ENCODE measurements at places on chromosomes 11 and 22.

GRCh38 chr11:61512435-61512834 is 3.9 kb downstream of the LRRC10B start:
- DNase-seq = no peak

GRCh38 chr22:32714458-32715430 is 86.8 kb upstream of the TIMP3 start:
- DNase-seq = no peak

DNA sequence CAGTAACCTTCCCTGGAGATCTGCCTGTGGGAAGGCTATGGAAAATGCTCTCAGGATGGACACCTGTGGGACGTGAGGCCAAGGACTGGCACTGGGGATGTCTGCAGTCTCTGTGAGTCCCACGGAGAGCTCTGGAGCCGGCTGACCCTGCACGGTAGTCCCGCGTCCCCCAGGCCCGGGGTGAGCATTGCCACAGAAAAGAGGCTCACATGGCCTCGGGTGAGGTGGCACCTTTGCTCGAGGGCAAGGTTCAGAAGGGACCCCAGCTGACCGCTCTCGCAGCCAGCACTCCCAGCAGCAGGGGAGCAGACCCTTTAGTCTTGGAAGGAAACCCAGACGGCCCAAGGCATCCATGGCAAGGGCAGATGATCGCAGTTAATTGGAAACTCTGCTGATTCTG is 9.0 kb downstream of the RTL6 start:
- DNase-seq = no peak

DNA sequence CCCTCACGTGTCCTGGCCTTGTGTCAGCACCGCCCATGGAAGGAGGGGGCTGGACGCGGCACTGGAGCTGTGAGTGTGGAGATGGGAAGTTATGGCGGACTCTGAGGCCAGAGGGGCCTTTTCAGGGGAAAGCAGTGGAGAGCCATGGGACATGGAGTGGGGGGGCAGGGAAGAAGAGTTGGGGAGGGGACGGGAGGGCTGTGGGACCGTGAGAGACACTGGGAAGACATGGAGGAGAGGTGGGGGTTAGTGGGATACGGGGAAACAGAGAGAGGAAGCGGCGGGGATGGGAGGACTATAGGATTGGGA is 58.2 kb downstream of the FBXO7 start:
- DNase-seq = no peak

GRCh38 chr22:25876871-25877270 is 134.9 kb downstream of the MYO18B start:
- DNase-seq = no peak

GRCh38 chr22:36257308-36257707 is 4.4 kb downstream of the APOL1 start:
- DNase-seq = no peak

- no peak for DNase-seq
Measured at GRCh38 chr11:773830-774229, 3.5 kb downstream of the GATD1 start.

DNA sequence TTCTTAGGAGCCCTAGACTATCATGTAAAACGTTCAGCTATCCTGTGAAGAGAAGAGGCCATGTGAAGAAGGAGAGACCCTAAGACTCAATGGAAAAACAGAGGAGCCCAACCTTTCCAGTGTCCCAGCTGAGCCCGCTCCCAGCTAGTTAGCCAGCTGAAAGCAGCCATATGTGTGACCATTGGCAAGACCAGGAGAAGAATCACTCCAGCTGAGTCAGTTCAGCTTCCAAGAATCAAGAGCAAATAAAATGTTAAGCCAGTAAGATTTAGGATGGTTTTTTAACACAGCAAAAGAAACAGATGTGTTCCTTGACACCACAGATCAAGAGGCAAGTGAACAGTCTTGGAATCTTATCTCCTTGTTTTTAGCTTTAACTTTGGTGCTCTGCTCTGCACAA is 108.0 kb downstream of the CCDC81 start:
- DNase-seq = no peak

DNA sequence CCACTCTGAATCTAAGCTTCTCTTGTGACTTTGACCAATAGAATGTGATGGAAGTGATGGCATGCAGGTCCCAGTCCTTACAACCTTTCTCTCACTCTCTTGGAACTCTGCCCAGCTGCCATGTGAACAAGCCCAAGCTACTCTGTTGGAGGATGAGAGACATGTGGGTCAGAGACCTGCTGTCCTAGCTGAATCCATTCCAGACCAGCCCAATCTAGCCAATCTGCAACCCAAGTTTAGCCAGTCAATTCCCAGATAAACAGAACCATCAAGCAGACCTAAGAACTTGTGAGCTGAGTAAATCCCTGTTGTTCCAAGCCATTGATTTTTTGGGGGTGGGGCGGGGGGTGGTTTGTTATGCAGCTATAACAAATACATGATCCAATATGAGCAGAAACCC is 69.2 kb upstream of the GRK3 start:
- no peak for DNase-seq

GRCh38 chr11:118079491-118079890 is 2.6 kb downstream of the TMPRSS4 start:
- DNase-seq = no peak

- DNase-seq = no peak
Measured at GRCh38 chr11:88594274-88594950, 256.9 kb upstream of the CTSC start.

- no peak for DNase-seq
Measured at GRCh38 chr11:19746086-19746485, 33.4 kb downstream of the NAV2 start.

GRCh38 chr22:19018256-19018655 is 82.2 kb upstream of the PRODH start:
- no peak for DNase-seq

- DNase-seq = no peak
Measured at GRCh38 chr11:130068986-130069658, 572 bp upstream of the APLP2 start.

DNA sequence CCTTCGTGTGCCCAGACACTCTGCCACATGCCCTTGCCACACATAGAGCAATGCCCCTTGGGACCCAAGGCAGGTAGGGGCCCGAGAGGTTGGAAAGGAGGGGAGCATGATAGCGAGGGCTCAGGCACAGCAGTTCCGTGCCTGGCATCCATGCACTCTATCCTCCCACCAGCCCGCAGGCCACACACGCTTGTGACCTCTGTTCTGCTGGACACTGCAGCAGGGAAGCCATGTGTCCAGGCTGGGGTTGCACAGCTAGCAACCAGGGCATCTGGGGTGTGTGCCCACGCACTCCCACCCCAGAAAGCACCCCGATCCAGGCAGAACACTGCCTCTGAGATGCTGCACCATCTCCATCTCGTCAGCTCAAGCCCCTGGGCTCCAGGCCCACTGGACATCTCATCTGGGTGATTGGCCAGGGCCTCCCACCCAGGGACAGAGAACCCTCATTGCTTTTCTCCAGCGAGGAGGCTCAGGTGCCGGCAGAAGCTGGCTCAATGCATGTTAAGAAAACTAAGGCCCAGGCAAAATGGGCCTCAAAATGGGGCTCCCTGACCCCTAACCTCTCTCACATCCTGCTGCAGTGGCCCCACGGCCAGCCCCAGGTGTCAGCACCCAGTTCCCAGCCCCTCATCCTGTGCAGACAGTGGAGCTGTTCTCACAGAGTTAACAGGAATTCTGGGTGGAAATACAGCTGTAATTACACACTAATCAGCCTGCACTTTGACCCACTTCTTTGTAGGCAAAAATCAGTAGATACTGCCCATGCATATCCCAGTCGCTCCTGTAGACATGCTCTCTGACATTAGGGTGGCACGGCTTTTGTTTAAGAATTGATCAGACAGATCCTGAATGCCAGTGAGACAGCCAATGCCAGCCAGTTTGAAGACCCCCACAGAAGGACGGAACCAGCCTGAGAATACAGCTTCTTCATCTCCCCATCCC is 173.9 kb upstream of the B3GAT1 start:
- DNase-seq = no peak

GRCh38 chr11:132855516-132855915 is 676.8 kb downstream of the OPCML start:
- DNase-seq = no peak

- peak; percentile 24 for DNase-seq
Measured at GRCh38 chr22:46171940-46172339, 21.6 kb downstream of the PPARA start.

DNA sequence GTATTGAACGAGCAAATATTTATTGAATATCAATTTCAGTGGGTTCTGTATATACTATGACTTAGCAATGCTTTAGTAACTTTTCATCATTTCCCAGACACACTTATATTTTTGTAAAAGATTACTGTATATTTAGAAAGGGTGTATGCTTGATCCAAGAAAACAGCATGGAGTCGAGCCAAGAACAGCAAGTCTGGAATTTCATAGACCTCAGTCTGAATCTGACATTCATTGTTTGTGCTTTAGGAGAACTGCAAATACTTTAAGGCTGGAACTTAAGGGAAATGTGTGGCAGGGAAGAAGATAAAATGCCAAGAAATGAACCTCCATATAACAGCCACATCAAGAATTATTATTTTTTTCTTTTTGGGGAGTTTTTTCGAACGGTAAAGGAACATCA is 1156.8 kb downstream of the LRRC4C start:
- DNase-seq = no peak

DNA sequence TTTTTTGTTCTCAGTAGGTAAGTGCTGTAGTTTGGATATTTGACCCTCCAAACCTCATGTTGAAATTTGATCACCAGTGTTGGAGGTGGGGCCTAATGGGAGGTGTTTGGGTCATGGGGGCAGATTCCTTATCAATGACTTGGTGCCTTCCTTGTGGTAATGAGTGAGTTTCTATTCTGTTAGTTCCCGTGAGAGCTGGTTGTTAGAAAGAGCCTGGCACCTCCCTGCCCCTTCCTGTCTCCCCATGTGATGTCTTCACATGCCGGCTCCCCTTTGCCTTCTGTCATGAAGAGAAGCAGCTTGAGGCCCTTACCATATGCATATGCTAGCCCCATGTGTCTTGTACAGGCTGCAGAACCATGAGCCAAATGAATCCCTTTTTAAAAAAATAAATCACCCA is 138.3 kb downstream of the TMEM135 start:
- no peak for DNase-seq

DNA sequence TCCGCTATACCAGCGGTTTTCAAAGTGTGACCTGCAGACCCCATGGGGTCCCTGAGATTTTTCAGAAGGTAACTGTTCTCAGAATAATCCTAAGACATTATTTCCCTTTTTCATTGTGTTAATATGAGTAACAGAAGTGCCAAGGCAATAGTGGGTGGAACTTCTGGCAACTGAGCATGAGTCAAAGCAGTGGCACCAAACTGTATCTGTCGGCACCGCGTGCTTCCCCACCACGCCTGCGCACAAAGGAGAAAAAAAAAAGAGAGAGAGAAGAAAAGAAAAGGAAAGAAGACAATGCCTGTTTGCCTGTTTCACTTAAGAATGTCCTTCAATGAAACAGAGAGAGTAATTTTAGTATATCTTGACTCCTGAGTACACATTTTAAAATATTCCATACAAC is 679.9 kb downstream of the OPCML start:
- DNase-seq = no peak

DNA sequence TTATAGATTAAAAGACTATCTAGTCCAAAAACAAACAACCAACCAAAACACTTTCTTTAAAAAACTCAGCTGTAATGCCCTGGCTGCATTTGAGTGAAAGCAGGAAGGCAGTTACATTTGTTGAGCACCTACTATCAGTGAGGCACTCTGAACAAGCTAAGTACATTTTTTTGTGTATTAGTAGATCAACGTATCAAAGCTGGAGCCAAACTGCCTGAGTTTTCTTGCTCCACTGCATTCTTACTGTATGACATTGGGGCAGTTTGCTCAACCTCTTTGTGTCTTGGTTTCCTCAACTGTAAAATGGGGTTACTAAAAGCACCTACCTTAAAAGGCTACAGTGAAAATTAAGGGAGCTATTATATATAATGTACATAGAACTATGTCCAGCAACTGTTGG is 22.0 kb downstream of the COA4 start:
- DNase-seq = no peak

GRCh38 chr11:9103542-9104276 is 12.3 kb upstream of the SCUBE2 start:
- no peak for DNase-seq

- no peak for DNase-seq
Measured at GRCh38 chr11:74634537-74634936, 42.2 kb downstream of the POLD3 start.

- DNase-seq = no peak
Measured at GRCh38 chr11:88115828-88116755, 59.2 kb downstream of the RAB38 start.

GRCh38 chr11:12785901-12786300 is 111.7 kb downstream of the TEAD1 start:
- no peak for DNase-seq

GRCh38 chr22:17964643-17965042 is 59.7 kb downstream of the MICAL3 start:
- DNase-seq = no peak

Data from AG04449 (cell line).